Right renal pelvis (tissue), 4 donors: ENCODE measurements at places on chromosomes 5 and 9. TPM values are rescaled to one million over a fixed set of nuclear protein-coding genes. Genes with fewer than 3 reads are reported as not detected.

TAF1L gene
- polyA plus RNA-seq = 0.10 TPM

VLDLR gene
- 36.8 TPM for polyA plus RNA-seq

CDC20B gene
- polyA plus RNA-seq = 1.0 TPM

ALAD gene
- 44.5 TPM for polyA plus RNA-seq

ACER2 gene
- polyA plus RNA-seq = 14.5 TPM

RUSC2 gene
- 19.1 TPM for polyA plus RNA-seq

ECSCR gene
- 25.6 TPM for polyA plus RNA-seq

EIF4E1B gene
- not detected for polyA plus RNA-seq

TMEM167A gene
- 144 TPM for polyA plus RNA-seq

OLFM1 gene
- polyA plus RNA-seq = 5.8 TPM

NKD2 gene
- 14.7 TPM for polyA plus RNA-seq

ANXA1 gene
- 35.6 TPM for polyA plus RNA-seq

PELO gene
- polyA plus RNA-seq = 34.6 TPM

RORB gene
- polyA plus RNA-seq = 0.11 TPM

SHOC1 gene
- polyA plus RNA-seq = 0.79 TPM

INSL4 gene
- polyA plus RNA-seq = not detected

CDH9 gene
- 6.9 TPM for polyA plus RNA-seq

PLCXD3 gene
- 0.44 TPM for polyA plus RNA-seq

GLDC gene
- polyA plus RNA-seq = 25.3 TPM

ACSL6 gene
- polyA plus RNA-seq = 2.0 TPM

LSM11 gene
- 8.2 TPM for polyA plus RNA-seq

NOL6 gene
- polyA plus RNA-seq = 25.5 TPM

SAPCD2 gene
- polyA plus RNA-seq = 6.6 TPM

CARTPT gene
- not detected for polyA plus RNA-seq

ACOT12 gene
- 0.91 TPM for polyA plus RNA-seq

C5orf58 gene
- not detected for polyA plus RNA-seq

SREK1IP1 gene
- 25.2 TPM for polyA plus RNA-seq

CDKN2B gene
- polyA plus RNA-seq = 0.56 TPM

TGFBI gene
- 232 TPM for polyA plus RNA-seq

GLRA1 gene
- not detected for polyA plus RNA-seq

FCHO2 gene
- polyA plus RNA-seq = 38.1 TPM

SLC34A3 gene
- 4.7 TPM for polyA plus RNA-seq

NR4A3 gene
- 0.35 TPM for polyA plus RNA-seq
